ENCODE measurements at places on chromosomes 7 and 10. TPM values are rescaled to one million over a fixed set of nuclear protein-coding genes. Genes with fewer than 3 reads are reported as not detected.

The TSPAN13 gene
- 15.6 TPM for total RNA-seq

The OGDHL gene
- 0.29 TPM for total RNA-seq

The SPDYE9 gene
- not detected for total RNA-seq

The CLDN3 gene
- total RNA-seq: 3.6 TPM

The LIPA gene
- 48.1 TPM for total RNA-seq

The MGAM2 gene
- 0.01 TPM for total RNA-seq

The UCMA gene
- not detected for total RNA-seq

The BAIAP2L1 gene
- 41.9 TPM for total RNA-seq

The FGFBP3 gene
- total RNA-seq: 2.5 TPM

The AGMO gene
- 1.1 TPM for total RNA-seq

The TES gene
- total RNA-seq: 70.5 TPM

The INA gene
- total RNA-seq: 20.0 TPM
